ENCODE measurements at places on chromosomes 7 and 10. TPM values are rescaled to one million over a fixed set of nuclear protein-coding genes. Genes with fewer than 3 reads are reported as not detected.

Gene SLC16A12
- total RNA-seq: not detected

- no peaks in the 10 kb centered on the region for H3K36me3 ChIP-seq
- H3K4me1 ChIP-seq: peaks cover 1% of the 10 kb centered on the region
- H3K27me3 ChIP-seq: no peaks in the 10 kb centered on the region
- DNase-seq: no peak
- H3K27ac ChIP-seq: no peak overlapping the region
- H3K4me3 ChIP-seq: no peak overlapping the region
These were observed 78.3 kb downstream of the MMRN2 start for GRCh38 chr10:86878983-86879713.

GRCh38 chr7:121879544-121879943, 6.6 kb downstream of the PTPRZ1 start:
- no peaks in the 10 kb centered on the region for H3K4me1 ChIP-seq
- peaks cover 9% of the 10 kb centered on the region for H3K27me3 ChIP-seq
- no peak for DNase-seq
- H3K27ac ChIP-seq: no peak overlapping the region

GRCh38 chr7:158904599-158904998, 48.2 kb downstream of the DYNC2I1 start:
- H3K4me3 ChIP-seq: no peak overlapping the region
- no peak for DNase-seq
- H3K4me1 ChIP-seq: peaks cover 12% of the 10 kb centered on the region
- no peak overlapping the region for H3K27ac ChIP-seq
- H3K36me3 ChIP-seq: peaks cover 28% of the 10 kb centered on the region

Measured in activated CD4-positive, alpha-beta T cell treated with anti-CD3 and anti-CD28 coated beads, Interleukin-2, amount 10 ng/mL, durations not matched to agents 7 days and 5 days (primary cell).